HuH-7.5 (cell line): ENCODE measurements at places on chromosomes 16 and 17.

DNA sequence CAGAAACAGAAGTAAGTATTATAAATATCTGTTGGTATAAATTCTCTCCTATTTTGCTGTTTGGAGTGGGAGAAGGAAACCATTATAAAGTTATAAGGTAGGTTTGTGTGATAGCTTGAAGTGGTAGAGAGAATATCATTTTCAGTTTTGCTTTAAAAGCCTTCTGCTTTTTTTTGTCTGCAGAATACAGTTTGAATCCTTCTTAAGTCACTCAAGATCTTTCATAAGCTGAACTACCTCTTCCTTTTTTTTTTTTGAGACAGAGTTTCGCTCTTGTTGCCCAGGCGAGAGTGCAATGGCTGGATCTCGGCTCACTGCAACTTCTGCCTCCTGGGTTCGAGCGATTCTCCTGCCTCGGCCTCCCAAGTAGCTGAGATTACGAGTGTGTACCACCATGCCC is 9.0 kb downstream of the ATAD5 start:
- DNase-seq, result no peak

DNA sequence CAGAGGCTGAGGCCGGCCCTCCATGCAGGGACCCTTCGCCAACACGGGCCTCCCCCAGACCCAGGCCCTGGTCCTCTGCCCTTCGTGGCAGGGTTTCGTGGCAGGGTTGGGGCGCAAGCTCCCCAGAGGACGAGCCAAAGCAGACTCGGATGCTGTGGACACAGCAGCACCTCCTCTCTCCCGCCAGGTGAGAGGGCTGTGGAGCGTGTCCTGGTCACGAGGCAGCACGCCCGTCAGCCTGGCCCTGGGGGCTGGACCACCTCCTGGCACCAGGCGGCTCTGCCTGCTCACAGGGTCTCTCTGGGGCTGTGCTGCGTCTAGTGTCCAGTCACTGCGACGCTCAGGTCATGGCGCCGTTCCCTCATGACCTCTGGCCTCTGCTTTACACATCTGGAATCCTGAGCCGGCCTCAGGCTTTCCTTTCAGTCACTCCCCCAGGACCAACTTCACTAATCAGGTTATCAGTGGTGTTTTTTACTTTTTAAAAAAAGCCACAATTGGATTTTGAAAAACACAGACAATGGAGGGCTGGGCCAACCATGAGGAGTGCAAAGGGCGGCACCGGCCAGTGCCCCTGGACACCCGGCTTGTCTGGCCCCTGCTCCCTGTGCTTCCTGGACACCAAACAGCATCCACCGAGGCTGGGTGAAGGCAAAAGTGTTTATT is 5.4 kb downstream of the NDUFAF8 start:
- DNase-seq, result no peak

GRCh38 chr16:3835089-3835602 is 45.4 kb downstream of the CREBBP start:
- no peak for DNase-seq

DNA sequence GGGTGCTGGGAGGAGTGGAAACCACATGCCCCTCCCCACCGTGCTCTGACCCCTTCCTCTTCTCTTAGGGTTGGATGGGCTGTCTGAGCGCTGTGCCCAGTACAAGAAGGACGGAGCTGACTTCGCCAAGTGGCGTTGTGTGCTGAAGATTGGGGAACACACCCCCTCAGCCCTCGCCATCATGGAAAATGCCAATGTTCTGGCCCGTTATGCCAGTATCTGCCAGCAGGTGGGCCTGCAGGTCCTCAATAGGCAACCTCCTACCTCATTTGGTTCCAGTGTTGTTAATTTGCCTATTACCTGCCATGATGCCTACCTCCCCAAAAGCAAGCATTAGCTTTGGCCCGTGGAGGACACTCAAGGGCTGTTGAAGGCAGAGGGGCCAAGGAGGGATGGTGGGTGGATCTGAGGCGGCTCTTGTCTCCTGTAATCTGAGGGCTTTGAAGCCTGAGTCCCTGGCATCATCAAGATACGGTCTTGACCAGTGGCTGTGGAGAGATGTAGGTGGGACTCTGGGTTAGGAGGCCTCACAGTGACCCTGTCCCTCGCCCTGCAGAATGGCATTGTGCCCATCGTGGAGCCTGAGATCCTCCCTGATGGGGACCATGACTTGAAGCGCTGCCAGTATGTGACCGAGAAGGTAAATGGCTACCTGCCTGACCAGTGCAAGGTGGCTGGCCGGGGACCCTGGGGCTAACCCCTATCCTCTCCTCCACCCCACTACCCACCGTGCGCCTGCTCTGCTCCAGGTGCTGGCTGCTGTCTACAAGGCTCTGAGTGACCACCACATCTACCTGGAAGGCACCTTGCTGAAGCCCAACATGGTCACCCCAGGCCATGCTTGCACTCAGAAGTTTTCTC is 3.4 kb downstream of the ALDOA start:
- DNase-seq, result no peak

GRCh38 chr16:15601212-15601879 is 41.6 kb downstream of the MARF1 start:
- no peak for DNase-seq

DNA sequence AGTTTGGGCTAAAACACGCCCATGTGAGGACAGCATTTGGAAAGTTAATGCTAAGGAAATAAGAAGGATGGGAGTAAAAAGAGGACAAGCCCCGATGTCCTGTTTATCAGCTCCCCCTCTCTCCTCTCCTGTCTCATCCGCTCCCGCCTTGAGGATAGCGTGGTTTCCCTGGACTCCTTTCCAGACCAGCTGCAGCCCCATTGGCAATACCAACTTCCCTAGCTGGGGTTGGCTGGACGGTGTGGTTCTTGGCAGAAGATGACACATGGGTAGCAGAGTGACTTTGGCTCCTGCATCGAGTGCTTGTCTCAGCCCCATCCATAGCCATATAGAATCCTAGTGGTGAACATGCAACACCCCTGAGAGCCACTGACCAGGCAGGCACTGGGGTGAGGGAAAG is 185.9 kb downstream of the CCDC182 start:
- DNase-seq, result no peak

- DNase-seq, result no peak
These were observed 46.4 kb downstream of the SLFN5 start for GRCh38 chr17:35289222-35289621.

GRCh38 chr17:27463235-27463677 is 7.0 kb downstream of the KSR1 start:
- no peak for DNase-seq

GRCh38 chr17:1224330-1224729 is 44.5 kb upstream of the ABR start:
- no peak for DNase-seq

DNA sequence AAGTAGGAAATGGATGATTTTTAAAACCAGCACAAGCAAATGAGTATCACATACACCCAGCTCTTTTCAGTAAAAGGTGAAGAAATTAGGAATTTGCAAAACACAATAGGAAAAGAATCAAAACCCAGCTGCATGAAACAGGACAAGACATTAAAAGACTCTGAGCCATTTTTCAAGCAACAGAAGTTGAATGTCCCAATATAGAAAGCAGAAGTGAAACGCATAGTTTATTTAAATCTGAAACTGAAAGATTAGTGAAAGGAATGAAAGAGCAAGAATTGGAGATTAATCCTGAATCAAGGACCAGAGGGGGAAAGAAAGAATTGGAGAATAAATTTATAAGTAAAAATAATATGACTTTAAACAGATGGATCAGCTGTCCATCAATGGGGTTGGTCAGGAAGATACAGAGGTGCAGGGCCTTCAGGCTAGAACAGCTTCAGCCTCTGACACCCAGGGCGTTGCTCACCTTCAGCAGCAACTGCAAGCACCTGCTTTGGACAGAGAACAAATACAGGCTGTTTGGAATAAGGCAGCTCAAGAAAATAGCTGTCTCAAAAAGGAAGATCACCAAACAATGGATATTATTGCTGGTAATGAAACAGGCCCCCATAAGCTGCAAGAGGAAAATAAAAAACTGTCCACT is 3.9 kb upstream of the ARHGAP17 start:
- DNase-seq, result no peak

GRCh38 chr16:88601313-88602036 is 31.3 kb downstream of the ZC3H18 start:
- no peak for DNase-seq

GRCh38 chr16:19717314-19717713 is 713 bp downstream of the KNOP1 start:
- no peak for DNase-seq

GRCh38 chr16:12417030-12417814 is 386.5 kb downstream of the CPPED1 start:
- DNase-seq, result no peak

DNA sequence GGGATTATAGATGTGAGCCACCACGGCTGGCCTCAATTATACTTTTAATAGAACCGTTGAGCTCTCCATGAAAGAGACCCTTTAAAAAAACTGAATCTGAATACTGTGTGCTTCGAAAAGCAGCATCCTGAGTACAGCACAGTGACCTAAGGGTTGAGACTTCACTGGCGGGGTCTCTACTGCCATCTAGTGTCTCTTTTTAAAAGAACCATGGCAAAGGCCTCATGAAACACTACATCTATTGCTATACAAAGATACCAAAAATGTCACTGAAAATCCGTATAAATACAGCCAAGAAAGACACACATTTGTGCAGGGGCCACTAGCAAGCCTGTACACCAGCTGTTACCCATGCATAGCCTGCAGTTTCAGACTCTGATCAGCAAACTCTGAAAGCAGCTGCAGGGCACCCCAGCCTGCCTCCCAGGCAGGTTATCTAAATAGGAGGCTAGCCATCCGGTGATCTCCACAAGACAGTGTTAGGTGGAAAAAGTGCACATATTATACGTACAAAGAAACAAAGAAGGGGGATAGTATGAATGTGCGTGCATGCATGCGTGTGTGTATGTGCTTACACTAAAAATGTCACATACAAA is 35.3 kb downstream of the NPLOC4 start:
- peak; percentile 76 for DNase-seq

- DNase-seq, result no peak
These were observed 37.7 kb downstream of the TNFRSF13B start for GRCh38 chr17:16934133-16934795.

- no peak for DNase-seq
These were observed 19.8 kb downstream of the CYB561 start for GRCh38 chr17:63426041-63426916.

DNA sequence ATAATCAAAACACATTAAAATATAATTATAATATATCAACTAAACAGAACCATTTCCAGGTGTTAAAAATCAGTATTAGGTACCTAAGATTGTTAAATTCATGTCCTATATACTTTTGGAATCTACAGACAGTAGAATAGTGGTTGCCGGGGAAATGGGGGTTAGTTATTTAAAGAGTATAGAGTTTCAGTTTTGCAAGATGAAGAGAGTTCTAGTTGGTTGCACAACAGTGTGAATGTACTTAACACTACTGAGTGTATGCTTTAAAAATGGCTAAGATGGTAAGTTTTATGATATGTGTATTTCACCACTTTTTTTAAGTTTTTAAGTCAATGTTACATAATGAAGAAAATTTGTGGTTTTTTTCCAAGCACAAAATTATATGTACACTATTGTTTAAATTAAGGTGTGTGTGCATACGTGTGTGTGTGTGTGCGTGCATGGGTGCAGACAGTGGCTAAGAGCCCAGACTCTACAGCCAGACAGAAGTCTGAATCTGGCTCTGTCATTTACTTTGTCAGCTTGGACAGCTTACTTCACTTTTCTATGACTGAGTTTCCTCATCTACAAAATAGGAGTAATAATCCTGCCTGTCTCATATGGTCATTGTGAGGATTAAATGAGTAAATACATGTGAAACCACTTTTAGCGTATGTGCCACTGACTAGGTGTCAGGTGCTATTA is 25.3 kb upstream of the PHAF1 start:
- no peak for DNase-seq

DNA sequence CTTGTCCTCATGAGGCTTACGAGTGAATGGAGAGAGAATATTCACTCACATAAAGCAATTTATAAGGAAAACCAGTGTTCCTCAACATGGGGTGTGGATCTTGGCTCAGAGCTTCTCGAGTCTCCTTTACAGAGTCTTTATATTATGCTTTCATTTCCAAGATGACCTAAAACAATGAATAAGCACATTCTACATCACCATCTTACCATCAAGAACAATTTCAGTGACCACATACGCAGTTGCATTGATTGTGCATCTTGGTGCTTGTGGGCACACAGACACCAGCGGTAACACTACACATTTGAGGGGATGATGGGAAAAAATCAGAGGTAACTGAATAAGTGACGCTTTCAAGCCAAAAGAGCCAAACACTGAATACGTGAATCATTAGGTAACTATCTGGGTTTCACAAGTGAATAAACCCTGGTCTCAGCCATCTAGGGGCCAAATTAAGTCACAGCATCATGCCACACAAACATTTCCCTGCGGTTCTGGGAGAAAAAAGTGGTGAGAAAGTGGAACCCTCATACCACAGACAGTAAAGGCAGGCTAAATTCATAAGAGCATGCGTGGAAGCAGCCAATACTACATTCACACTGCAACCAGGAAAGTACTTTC is 9.4 kb downstream of the CWC25 start:
- no peak for DNase-seq

GRCh38 chr17:70128727-70129238 is 40.5 kb upstream of the KCNJ2 start:
- no peak for DNase-seq

DNA sequence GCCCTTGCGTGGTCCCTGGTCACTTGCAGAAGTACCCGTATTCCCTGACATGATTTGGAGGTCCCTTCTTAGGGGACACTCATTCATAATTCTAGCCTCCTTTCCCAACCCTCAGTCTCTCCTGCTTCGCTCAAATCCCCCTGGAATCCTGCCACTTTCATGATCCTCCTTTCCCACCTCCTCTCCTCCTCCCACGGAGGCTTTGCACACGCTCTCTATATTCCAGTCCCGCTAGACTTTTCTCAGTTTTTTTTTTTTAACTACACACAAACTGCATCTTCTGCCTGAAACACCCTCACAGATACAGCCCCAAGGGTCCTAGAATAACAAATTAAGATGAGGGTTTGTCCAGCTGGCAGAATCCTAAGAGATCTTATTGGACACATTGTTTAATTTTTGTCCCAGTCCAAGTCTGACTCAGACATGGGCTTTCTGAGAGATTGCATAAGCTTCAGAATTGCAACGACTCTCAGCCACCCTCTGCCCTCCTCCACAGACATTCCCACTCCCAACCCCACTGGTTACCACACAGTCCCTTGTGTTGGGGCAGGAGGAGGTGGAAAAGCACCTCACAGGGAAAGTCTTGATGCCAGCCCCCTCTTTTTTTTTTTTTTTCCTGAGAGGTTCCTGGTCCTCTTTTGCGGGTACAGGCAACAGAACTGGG is 739.5 kb upstream of the EEF2KMT start:
- no peak for DNase-seq

GRCh38 chr17:67474081-67474661 is 97.1 kb downstream of the PITPNC1 start:
- DNase-seq, result no peak

GRCh38 chr16:26877421-26877820 is 189.3 kb upstream of the C16orf82 start:
- DNase-seq, result no peak

GRCh38 chr17:62626719-62627218 is 701 bp upstream of the MRC2 start:
- peak; percentile 67 for DNase-seq

DNA sequence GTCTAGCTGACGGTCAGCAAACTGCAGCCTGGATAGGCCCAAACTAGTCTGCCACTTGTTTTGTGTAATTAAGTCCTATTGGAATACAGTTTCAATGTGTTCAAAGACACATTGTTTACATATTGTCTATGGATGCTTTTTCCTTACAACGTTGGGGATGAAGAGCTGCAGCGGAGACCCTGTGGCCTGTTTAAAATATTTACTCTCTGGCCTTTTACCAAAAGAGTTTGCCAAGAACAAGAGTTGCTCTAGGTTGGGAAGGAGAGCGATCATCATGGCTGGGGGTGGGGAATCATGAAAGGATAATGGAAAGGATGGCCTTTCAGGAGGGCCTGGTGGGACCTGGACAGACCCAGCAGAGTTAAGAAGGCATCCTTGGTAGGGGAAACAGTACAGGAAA is 274.9 kb upstream of the ZFHX3 start:
- DNase-seq, result no peak
